Effector memory CD4-positive, alpha-beta T cell (primary cell): ENCODE measurements at places on chromosomes 7 and 10.
A peak's percentile ranks its signal among the peaks of the same experiment; 100 is the strongest.

GRCh38 chr7:22672846-22673680 lies 53.9 kb upstream of the IL6 start:
- H3K36me3 ChIP-seq: no peaks in the 10 kb centered on the region
- no peaks in the 10 kb centered on the region for H3K27me3 ChIP-seq
- H3K4me3 ChIP-seq: no peak overlapping the region
- peaks cover 10% of the 10 kb centered on the region for H3K4me1 ChIP-seq
- H3K27ac ChIP-seq: no peak overlapping the region

DNA sequence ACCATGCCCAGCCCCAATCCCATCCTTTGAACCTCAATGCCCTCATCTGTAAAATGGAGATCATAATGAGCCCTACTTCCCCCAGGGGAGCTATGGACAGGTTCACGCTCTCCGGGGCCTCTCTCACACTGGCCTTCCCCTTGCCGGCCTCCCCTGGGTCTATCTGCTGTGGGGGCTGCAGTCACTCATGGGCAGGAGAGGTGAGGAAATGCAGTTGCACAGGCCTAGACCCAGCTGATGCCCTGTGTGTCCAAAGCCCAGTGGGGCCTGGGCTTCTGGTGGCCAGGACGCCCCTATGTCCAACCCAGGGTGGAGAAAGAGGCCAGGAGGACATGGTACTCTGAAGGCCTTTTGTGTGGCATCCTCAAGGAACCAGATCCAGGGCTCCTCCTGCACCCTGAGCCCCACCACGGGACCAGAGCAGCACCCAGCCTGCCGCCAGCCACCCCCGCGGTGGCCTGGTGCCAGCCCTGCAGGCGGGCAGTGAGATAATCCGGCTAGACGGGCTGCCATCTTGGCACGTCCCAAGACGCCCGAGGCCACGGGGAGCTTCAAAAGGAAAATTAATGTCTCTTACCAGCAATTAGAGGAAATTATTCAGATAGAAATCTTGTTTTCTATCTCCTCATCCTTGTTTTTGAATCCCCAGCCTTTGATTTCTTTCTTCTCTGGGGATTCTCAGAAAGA lies 39.0 kb downstream of the MYL10 start:
- no peaks in the 10 kb centered on the region for H3K27me3 ChIP-seq
- H3K4me1 ChIP-seq: no peaks in the 10 kb centered on the region
- H3K4me3 ChIP-seq: no peak overlapping the region
- DNase-seq: no peak
- no peak overlapping the region for H3K27ac ChIP-seq

GRCh38 chr10:19479854-19480253 lies 336.4 kb upstream of the PLXDC2 start:
- no peaks in the 10 kb centered on the region for H3K4me1 ChIP-seq
- H3K4me3 ChIP-seq: no peak overlapping the region

GRCh38 chr7:22476824-22477223 lies 23.2 kb downstream of the STEAP1B start:
- H3K27me3 ChIP-seq: no peaks in the 10 kb centered on the region
- no peak for DNase-seq

- H3K27me3 ChIP-seq: no peaks in the 10 kb centered on the region
- no peaks in the 10 kb centered on the region for H3K4me1 ChIP-seq
- H3K4me3 ChIP-seq: no peak within 1 kb of the TSS
Measured at GRCh38 chr10:93993782-93994437, at the start of gene PLCE1. TSS of gene PLCE1 (plus strand) at chr10:93993931. CDS start at chr10:94031047, 37,116 bp downstream.

DNA sequence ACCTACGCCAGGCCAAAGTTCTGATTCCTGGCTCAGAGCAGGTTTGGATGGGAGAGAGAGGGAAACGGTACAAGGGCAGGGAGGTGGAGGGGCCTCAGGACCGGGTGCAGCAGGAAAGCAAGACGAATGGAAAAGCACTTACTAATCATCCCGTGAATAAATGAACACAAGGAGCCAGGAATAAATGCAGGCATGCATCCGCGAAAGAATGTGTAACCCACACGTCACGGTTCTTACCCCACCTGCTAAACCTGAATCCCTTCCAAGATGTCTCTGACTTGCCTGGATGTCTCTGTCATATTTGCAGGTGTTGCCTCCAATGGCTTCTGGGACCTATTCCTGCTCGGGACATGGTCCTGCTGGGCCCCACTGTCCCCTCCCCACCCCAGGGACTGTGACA lies 335.2 kb upstream of the RNF32 start:
- no peak overlapping the region for H3K27ac ChIP-seq
- no peak for DNase-seq
- H3K36me3 ChIP-seq: no peaks in the 10 kb centered on the region
- H3K27me3 ChIP-seq: no peaks in the 10 kb centered on the region
- H3K4me3 ChIP-seq: no peak overlapping the region

GRCh38 chr7:143384661-143385631 lies 3.8 kb downstream of the ZYX start:
- peaks cover 31% of the 10 kb centered on the region for H3K36me3 ChIP-seq
- H3K27me3 ChIP-seq: no peaks in the 10 kb centered on the region
- peaks cover 40% of the 10 kb centered on the region for H3K4me1 ChIP-seq
- H3K4me3 ChIP-seq: no peak overlapping the region
- no peak for DNase-seq

- no peaks in the 10 kb centered on the region for H3K27me3 ChIP-seq
- no peak overlapping the region for H3K27ac ChIP-seq
- H3K4me3 ChIP-seq: no peak overlapping the region
- no peaks in the 10 kb centered on the region for H3K4me1 ChIP-seq
- no peaks in the 10 kb centered on the region for H3K36me3 ChIP-seq
Measured at GRCh38 chr7:98119256-98119918, 12.7 kb downstream of the LMTK2 start.

- no peak for DNase-seq
- H3K4me3 ChIP-seq: no peak overlapping the region
- no peaks in the 10 kb centered on the region for H3K27me3 ChIP-seq
Measured at GRCh38 chr7:15687546-15688278, 1.2 kb upstream of the MEOX2 start.

GRCh38 chr10:98446151-98446660 lies 529 bp downstream of the HPS1 start:
- H3K27me3 ChIP-seq: no peaks in the 10 kb centered on the region
- H3K4me1 ChIP-seq: peaks cover 5% of the 10 kb centered on the region
- peak overlapping the region; percentile 93 for H3K4me3 ChIP-seq
- H3K36me3 ChIP-seq: peaks cover 29% of the 10 kb centered on the region
- no peak for DNase-seq

- H3K4me3 ChIP-seq: no peak overlapping the region
- DNase-seq: no peak
- no peak overlapping the region for H3K27ac ChIP-seq
Measured at GRCh38 chr10:33535866-33536265, 201.4 kb upstream of the NRP1 start.

DNA sequence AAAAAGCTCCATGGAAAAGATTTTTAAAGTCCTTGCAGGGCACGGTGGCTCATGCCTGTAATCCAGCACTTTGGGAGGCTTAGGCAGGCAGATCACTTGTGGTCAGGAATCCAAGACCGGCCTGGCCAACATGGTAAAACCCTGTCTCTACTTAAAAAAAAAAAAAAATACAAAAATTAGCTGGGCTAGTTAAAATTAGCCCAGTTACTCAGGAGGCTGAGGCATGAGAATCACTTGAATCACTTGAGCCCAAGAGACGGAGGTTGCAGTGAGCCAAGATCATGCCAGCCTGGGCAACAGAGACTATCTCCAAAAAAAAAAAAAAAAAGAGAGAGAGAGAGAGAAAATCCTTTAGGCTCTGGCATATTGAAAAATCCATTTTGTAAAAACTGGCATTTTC lies 61.9 kb downstream of the CCDC6 start:
- no peak for DNase-seq
- no peak overlapping the region for H3K27ac ChIP-seq
- H3K4me3 ChIP-seq: no peak overlapping the region
- H3K4me1 ChIP-seq: no peaks in the 10 kb centered on the region
- no peaks in the 10 kb centered on the region for H3K27me3 ChIP-seq

DNA sequence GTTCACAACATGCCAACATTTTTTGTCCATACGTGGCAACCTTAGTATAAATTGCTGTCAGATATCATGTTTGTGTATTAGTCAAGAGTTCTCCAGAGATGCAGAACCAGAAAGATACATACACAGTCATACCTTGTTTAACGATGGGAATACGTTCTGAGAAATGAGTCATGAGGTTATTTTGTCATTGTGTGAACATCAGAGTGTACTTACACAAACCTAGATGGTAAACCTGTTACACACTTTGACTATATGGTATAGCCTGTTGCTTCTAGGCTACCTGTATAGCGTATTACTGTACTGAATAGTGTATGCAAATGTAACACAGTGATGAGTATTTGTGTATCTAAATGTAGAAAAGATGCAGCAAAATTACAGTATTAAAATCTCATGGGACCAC lies 22.3 kb downstream of the ZNF518A start:
- no peaks in the 10 kb centered on the region for H3K27me3 ChIP-seq
- H3K27ac ChIP-seq: no peak overlapping the region
- H3K4me3 ChIP-seq: no peak overlapping the region

DNA sequence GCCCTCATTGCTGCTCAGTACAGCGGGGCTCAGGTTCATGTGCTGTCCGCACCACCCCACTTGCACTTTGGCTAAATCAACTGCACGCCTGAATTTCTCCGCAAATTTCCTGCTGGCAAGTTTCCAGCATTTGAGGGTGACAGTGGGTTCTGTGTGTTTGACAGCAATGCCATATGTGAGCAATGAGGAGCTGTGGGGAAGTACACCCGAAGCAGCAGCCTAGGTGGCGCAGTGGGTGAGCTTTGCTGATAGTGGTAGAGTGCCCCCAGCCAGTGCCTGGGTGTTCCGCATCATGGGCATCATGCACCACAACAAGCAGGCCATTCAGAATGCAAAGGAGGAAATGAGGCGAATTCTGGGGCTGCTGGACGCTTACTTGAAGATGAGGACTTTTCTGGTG lies 103.9 kb upstream of the POT1 start:
- H3K27ac ChIP-seq: no peak overlapping the region
- H3K4me3 ChIP-seq: no peak overlapping the region
- H3K36me3 ChIP-seq: no peaks in the 10 kb centered on the region
- DNase-seq: no peak

DNA sequence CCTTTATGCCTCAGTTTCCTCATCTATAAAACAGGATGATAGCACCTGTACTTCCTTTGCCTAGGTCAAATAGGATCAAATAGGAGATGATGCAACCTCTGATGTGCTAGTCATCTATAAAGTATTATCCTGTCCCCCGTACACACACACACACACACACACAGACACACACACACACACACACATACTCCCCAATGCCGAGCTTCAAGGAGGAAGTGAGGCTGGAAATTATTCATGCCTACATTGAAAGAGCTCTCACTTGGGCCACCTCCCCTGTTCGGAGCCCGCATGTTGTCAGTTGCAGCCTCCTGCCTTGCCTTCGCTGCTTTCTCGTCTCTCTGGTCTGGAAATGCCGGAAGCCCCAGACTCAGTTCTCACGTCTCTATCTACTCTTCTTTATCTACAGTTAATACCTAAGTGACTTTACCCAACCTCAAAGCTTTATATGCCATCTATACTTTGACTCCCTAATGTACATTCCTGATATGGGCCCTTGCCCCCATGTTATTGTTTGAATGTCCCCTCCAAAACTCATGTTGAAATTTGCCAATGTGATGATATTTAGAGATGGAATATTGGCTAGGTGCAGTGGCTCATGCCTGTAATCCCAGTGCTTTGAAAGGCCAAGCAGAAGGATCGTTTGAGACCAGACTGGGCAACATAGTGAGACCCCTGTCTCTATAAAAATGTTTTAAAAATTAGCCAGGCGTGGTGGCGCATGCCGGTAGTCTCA lies 6.9 kb upstream of the UBE2H start:
- H3K4me1 ChIP-seq: no peaks in the 10 kb centered on the region
- H3K4me3 ChIP-seq: no peak overlapping the region
- H3K27me3 ChIP-seq: no peaks in the 10 kb centered on the region

GRCh38 chr10:32169556-32169955 lies 113.3 kb upstream of the KIF5B start:
- H3K36me3 ChIP-seq: no peaks in the 10 kb centered on the region
- no peak overlapping the region for H3K4me3 ChIP-seq
- no peaks in the 10 kb centered on the region for H3K27me3 ChIP-seq
- no peak overlapping the region for H3K27ac ChIP-seq
- no peak for DNase-seq

DNA sequence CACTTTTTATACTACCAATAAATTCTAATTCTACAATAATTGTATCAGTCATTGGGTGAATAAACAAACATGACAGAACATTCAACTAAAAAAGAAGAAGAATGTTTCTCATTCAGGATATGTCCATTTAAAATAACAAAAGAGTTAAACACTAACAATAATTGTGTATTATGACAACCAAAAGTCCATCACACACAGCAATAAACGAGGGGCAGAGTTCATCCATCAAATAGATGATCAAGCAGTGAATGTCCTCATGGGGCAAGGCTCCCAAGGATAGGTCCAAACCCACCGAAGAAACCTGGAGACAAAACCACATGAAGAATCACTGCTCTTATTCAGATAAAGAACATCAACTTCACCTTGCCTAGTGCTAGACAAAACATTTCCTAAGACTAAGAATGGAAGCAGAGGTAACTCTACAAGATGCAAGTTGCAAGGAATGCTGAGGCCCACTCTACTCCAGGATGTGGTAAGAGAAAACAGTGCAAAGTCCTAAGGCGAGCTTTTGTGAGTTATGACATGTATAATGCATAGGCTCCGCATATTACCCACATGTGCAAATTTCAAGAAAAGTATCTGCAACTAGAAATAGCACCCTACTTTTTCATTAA lies 115.1 kb downstream of the PARD3 start:
- no peak for DNase-seq
- no peaks in the 10 kb centered on the region for H3K36me3 ChIP-seq
- no peaks in the 10 kb centered on the region for H3K4me1 ChIP-seq
- no peaks in the 10 kb centered on the region for H3K27me3 ChIP-seq
- no peak overlapping the region for H3K27ac ChIP-seq
- H3K4me3 ChIP-seq: no peak overlapping the region

GRCh38 chr7:74561898-74562613 lies 95.5 kb upstream of the GTF2I start:
- H3K27me3 ChIP-seq: no peaks in the 10 kb centered on the region
- H3K36me3 ChIP-seq: no peaks in the 10 kb centered on the region

DNA sequence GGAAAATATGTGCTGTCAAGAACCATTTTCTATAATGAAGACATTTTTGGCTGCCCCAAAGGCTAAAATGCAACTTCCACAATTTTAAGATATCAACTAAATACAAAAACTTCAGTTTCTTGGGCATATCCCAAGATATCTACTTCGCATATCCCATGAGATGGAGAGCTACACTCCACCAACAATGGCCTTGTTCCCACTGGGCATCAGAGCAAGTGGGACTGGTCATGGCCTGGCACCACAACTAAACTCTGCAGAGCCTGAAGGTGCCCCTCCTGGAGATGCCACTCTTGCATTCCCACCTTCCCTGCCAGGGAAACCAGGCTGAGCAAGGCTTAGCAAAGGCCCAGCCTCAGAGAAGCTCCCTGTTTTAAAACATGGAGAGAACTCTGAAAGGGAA lies 75.8 kb upstream of the LRRC17 start:
- H3K4me3 ChIP-seq: no peak overlapping the region
- H3K36me3 ChIP-seq: no peaks in the 10 kb centered on the region
- no peaks in the 10 kb centered on the region for H3K4me1 ChIP-seq
- H3K27ac ChIP-seq: no peak overlapping the region
- DNase-seq: no peak

- H3K27ac ChIP-seq: no peak overlapping the region
- H3K27me3 ChIP-seq: no peaks in the 10 kb centered on the region
- DNase-seq: no peak
- H3K4me3 ChIP-seq: no peak overlapping the region
- no peaks in the 10 kb centered on the region for H3K4me1 ChIP-seq
- no peaks in the 10 kb centered on the region for H3K36me3 ChIP-seq
Measured at GRCh38 chr7:36360244-36360643, 29.4 kb upstream of the ANLN start.

GRCh38 chr7:107972075-107972482 lies 30.9 kb downstream of the LAMB1 start:
- H3K36me3 ChIP-seq: no peaks in the 10 kb centered on the region
- no peaks in the 10 kb centered on the region for H3K27me3 ChIP-seq
- DNase-seq: no peak
- no peak overlapping the region for H3K27ac ChIP-seq
